A549 treated with CORT108297 at 1 μM for 4 hours (cell line): ENCODE measurements at places on chromosomes 1 and 21. TPM values are rescaled to one million over a fixed set of nuclear protein-coding genes. Genes with fewer than 3 reads are reported as not detected.

Gene NEGR1
- not detected in 5 replicates for total RNA-seq

Gene MFSD2A
- total RNA-seq, result 4.0 to 4.3 TPM (median 4.2 TPM) in 5 replicates

Gene NLRP3
- not detected in 5 replicates for total RNA-seq

Gene CNR2
- total RNA-seq, result not detected in 5 replicates

Gene NBPF4
- 0.07 to 0.18 TPM (median 0.11 TPM) in 5 replicates for total RNA-seq

Gene ERG
- not detected in 5 replicates for total RNA-seq

Gene LMX1A
- 0.02 TPM in 1 of 5 replicates, not detected in the others for total RNA-seq

Gene XCL1
- total RNA-seq, result not detected in 5 replicates
